ENCODE measurements at places on chromosomes 12 and 14.

DNA sequence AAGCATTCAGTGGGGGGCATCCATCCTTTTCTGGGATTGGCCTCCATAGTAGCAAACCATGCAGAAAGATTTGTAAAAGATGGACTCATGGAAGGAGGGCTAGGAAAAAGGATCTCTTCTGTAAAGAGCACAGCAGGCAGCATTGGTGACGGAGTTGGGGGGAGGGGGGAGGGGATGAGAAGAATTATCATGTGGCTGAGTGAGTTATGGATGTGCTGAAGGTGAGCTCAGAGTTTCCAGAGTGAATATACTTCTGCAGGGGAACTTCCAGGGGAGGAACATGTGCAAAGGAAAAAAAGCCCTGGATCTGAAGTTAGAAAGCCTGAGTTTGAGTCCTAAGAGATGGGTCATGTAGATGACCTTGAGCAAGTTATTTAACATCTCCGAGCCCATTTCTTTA lies 3.9 kb upstream of the B4GALNT3 start:
- DNase-seq: no peak

GRCh38 chr14:34733245-34733644 lies 18.9 kb upstream of the CFL2 start:
- DNase-seq: no peak

DNA sequence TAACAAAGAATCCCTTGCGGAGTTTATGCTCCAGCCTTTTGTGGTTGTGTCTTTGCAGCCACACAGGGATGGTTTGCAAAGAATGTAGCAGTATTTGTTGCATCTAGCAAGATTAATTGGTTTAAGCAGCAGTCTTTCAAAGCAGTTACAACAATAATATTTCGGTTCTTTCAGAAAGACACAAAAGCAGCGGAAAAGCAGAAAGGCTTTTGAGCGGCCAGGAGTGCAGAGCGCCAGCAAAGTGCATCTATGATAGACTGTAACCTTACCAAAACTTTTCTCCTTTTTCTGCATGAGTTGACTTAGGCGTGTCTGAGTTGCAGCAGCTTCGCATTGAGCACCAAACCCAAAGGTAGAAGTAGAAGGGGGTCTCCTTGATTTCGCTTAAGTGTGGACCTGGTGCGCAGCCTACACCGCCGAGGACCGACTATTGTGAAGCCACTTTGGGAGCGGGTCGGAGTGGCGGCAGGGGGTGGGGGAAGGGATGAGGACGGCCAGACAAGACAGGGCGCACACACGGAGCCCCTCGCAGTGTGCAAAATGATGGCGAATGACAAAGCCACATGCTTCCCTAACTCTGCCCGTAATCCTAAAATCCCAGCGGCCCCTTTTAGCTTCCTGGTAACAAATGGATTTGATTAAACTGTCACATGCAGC lies 1.2 kb downstream of the LMO3 start:
- no peak for DNase-seq

- no peak for DNase-seq
These were observed 172.0 kb upstream of the FRMD6 start for GRCh38 chr14:51479584-51480325.

- DNase-seq: no peak
These were observed 93.4 kb downstream of the PHLDA1 start for GRCh38 chr12:75938189-75938588.

- no peak for DNase-seq
These were observed 121.6 kb downstream of the GPR135 start for GRCh38 chr14:59343585-59343984.

- DNase-seq: peak; percentile 65
These were observed 61.4 kb upstream of the MANSC4 start for GRCh38 chr12:27841392-27841882.

- DNase-seq: no peak
These were observed 92.1 kb downstream of the LRRC74A start for GRCh38 chr14:76918256-76918781.

GRCh38 chr14:51939226-51939625 lies 50.1 kb upstream of the RTRAF start:
- DNase-seq: no peak

DNA sequence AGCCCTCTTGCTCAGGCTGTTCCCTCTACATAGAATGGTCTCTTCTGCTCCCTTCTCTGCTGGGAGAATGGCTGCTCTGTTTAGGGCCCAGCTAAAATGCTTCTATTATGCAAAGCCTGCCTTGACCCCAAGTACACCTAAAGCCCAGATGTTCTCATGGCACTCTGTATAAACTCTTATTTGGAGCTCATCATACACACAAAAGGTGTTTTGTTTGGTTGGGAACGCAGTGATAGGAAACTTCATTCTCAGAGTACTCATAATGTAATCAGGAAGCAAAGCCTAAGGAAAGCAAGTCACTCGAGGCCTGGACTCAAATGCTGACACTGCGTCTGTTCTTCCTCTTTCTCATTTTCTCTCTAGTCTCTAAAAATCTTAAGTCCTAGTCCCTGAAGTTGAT lies 38.2 kb upstream of the SYCP3 start:
- DNase-seq: no peak

DNA sequence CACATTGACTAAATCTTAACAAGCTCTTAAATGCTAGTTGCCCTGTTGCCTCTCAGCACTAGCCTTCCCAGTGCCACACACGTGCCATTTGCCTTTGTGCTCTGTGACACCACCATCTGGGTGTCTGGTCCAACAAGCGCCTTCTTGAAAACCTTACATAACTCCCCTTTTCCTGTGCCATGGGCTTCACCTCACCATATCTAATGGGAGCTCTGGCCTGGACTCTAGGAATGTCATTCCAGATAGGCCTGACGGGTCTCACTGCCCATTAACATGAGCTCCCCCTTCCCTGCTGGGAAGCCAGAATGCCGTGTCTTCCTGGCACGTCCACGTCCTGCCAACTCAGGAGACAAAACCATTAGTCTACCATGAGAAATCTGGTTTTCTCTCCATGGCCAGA lies 24.4 kb downstream of the SSPN start:
- DNase-seq: no peak

DNA sequence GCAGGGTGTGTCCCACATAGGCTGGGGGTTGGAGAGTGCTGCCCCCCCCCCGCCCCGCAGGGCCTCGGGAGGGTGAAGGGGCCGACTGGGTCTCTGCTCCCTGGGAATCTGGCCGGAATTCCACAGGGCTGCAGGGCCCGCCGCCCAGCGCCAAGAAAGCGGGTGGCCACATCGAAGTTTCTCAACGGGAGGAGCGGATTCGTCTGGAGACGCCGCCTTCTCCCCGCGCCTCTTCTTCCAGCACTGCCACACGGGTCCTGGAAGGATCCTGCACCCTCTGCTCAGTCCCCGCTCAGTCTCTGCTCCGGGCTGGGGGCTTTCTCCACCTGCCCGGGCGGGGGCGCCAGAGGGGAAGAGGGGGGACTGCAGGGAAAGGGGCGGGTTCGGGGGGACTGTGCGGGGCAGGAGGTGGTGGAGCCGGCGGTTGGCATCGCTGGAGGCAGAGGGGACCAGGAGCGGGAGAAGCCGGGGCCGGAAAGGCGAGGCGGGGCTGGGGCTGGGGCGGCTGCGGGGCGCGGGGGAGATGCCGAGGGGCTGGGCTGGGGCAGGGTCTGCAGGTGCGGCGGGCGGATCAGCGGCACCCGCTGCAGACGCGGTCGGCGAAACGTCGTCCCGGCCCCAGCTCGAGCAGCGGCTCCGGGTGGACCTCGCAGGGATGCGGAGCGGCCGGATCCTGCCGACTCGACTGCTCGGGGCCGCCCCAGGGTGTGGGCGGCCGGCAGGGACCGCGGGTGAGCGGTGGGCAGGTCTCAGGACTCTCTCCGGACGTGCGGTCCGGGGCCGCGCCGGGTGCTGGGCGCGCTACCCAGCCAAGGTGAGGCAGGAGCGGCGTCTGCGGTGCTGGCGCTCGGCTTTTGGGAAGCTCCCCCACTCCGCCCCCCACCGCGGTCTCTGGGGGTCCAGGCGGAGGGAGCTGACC lies 811.4 kb upstream of the TMEM132C start:
- no peak for DNase-seq

- DNase-seq: peak; percentile 50
These were observed 25.7 kb downstream of the TBC1D15 start for GRCh38 chr12:71865166-71865713.

DNA sequence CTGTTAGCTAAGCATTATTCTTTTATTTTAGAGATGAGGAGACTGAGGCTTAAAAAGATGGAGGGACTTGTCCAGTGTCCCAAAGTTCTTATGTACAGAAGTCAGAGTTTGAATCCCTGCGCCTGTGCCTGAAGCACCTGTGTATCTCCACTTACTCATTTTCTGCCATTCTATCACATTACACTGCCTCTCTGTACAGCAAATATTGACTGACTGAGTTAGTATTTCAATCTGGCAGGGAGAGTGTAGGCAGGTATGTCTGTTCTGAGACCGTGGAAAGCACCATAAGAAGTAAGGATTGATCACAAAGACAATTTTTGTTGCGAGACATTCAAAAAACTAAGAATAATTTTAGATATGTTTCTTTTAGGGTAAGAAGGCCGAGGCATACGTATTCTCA lies 162.7 kb downstream of the KITLG start:
- DNase-seq: no peak

GRCh38 chr14:103434868-103435442 lies 49.7 kb downstream of the MARK3 start:
- DNase-seq: no peak

- DNase-seq: no peak
These were observed 340.6 kb upstream of the TBX3 start for GRCh38 chr12:115024531-115024930.

- DNase-seq: no peak
These were observed 12.1 kb upstream of the GALNT16 start for GRCh38 chr14:69247676-69248440.

Measured in urothelium cell line (cell line).